Amniotic epithelial cell (primary cell): ENCODE measurements at places on chromosomes 3 and 15.

DNA sequence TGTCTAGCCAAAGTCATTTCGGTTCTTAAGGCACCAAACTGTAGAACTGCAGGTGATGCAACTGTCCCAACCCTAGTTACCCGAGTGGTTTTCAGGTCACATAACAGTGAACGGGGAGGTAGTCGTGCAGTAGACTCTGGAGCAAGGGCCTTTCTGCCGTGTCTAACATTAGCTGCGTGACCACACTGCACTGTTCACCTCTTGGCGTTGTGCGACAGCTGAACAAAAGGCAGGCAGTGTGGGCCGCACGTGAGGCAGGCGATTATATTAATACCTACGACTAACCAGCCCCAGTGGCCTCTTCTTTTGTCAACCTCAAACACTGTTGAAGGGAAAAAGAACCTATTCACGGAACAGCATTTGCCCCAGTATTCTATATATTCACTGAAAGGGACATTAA, 2.8 kb downstream of the LRRN1 start:
- DNase-seq, result no peak

GRCh38 chr3:128484404-128485281, 8.4 kb downstream of the GATA2 start:
- no peak for DNase-seq

GRCh38 chr3:33790091-33790490, 8.3 kb upstream of the PDCD6IP start:
- DNase-seq, result peak; percentile 24

DNA sequence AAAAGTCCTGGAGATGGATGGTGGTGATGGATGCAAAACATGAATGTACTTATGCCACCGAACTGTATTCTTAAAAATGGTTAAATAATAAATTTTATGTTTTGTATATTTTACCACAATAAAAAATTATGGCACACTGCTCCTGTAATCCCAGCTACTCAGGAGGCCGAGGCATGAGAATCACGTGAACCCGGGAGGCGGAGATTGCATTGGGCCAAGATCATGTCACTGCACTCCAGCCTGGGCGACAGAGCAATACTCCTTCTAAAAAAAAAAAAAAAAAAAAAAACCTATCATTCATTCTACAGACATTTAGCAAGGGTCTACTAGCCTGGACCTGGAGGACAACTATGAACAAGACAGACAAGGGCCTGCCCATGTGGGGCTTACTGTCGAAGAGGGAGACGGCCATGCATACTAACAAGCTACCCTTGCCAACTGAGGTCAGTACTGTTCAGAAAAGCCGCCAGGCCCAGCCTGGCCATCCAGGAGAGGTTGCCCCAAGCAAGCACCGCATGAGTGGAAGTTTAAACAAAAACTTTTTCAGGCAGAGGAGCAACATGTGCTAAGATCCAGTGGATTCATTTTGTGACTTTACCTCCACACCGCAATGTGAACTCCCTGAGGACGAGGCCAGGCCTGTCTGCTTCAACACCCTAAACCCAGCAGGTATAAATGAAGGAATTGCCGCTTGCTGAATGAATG, 2.8 kb upstream of the NEK4 start:
- DNase-seq, result no peak

GRCh38 chr15:78679089-78679511, 38.1 kb upstream of the CHRNB4 start:
- no peak for DNase-seq

DNA sequence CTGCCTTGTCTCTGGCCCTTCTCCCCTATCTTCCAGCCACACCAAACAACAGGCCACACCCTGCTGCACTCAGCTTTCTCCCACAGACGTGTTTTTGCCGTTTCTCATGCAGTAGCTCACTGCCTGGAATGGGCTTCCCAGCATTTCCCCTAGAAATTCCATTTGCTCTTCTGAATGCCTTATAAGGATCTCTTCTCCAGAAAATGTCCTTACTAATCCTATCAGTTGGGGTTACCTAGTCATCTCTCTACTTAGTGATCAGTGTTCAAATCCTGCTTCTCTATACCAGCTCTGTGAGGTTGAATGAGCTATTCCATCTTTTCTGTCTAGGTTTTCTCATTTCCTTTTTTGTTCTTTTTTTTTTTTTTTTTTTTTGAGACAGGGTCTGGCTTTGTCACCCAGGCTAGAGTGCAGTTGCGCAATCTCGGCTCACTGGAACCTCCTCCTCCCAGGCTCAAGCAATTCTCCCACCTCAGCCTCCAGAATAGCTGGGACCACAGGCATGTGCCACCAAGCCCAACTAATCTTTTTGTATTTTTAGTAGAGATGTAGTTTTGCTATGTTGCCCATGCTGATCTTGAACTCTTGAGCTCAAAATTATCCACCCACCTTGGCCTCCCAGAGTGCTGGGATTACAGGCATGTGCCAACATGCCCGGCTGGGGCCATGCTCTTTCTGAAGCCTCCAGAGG, 98.2 kb upstream of the CHD2 start:
- DNase-seq, result peak; percentile 96

- DNase-seq, result no peak
Observed at GRCh38 chr3:163563485-163563884, 1514.8 kb downstream of the SI start.

- peak; percentile 11 for DNase-seq
Observed at GRCh38 chr3:44136421-44136820, 105.3 kb upstream of the TOPAZ1 start.

- DNase-seq, result no peak
Observed at GRCh38 chr3:176970770-176971169, 226.5 kb downstream of the TBL1XR1 start.

GRCh38 chr15:78364233-78364632, 24.1 kb downstream of the CRABP1 start:
- no peak for DNase-seq

- DNase-seq, result no peak
Observed at GRCh38 chr15:34324933-34325332, 12.6 kb downstream of the SLC12A6 start.

DNA sequence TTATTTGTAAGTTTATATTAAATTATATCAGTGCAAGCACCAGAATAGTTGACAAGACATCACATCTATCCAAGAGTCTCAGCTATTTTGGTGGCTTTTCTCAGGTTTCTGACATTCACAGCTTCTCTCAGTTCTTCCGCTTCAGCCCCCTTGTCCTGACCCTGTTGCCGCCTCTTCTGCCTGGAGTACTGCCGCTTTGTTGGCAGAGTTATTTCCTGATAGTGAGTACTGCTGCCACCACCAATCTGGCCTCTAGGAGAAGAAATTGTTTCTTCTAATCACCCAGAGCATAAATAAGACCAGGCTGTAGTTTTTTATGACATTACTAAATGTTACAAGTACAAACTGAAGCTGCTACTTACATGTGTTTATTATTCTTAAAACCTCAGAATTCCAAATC, 470.1 kb downstream of the NSUN3 start:
- DNase-seq, result no peak

- no peak for DNase-seq
Observed at GRCh38 chr3:171542976-171543375, 82.8 kb upstream of the TNIK start.

GRCh38 chr3:159620281-159620680, 368.4 kb upstream of the IL12A start:
- DNase-seq, result no peak

DNA sequence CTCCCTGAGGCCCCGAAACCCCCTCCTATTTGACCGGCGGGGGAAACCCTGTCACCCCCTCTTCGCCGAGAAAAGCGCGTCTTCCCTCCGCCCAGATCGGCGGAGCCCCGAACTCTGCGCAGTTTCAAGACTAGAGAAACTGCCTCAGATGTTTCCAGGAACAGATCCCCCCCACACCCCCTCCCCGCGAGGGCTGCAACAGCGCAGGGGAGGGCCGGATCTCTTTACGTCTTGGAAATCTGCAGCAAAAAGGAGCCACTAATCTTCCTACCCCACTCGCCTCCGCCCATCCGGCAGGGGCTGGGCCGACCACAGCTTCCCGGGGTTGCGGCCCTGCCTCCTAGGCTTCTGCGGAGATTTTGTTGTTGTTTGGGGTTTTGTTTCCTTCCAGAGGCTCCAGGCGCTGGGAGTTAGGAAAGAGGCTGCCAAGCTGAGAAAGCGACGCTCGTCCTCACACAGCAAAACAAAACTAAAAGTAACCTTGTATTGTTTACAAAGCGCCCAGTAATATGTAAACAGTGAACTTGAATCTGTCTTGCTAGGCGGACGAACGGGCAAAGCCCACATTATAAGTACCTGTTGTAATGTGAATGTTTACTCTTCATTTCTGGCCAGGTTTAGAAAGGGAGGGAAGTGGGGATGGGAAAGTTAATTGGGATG, 2.2 kb downstream of the FOXB1 start:
- DNase-seq, result peak; percentile 13

DNA sequence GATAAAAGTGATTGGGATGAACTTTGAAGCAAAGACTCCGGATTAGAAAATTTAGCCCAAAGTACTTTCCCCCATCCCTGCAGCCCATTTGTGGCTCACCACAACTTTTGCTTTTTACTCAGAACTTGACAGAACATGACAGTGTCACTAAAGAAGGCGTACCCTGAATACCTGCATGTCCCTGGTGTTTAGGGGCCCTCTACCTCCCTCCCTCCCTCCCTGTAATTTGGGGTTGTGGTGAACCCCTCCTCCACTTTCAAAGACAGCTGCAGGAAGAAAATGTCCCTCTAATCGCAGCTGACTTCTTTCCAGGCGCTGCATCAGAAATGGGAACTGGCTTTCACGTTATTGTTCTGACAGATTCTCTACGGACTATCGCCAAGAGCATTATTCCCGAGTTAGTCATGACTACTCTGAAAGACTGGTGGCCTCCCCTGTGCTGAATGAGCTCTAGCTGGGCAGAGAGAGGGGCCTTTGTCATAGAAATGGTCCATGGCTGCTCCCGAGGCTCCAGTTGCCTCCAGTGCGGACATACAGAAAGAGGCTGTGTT, 93.2 kb upstream of the ARHGEF3 start:
- DNase-seq, result peak; percentile 50

GRCh38 chr3:101501783-101502182, 11.2 kb downstream of the SENP7 start:
- DNase-seq, result no peak

- no peak for DNase-seq
Observed at GRCh38 chr3:17118771-17119170, 234.0 kb downstream of the PLCL2 start.

- DNase-seq, result no peak
Observed at GRCh38 chr3:82796765-82797164, 1035.3 kb upstream of the GBE1 start.

- no peak for DNase-seq
Observed at GRCh38 chr3:136189043-136189442, 7.1 kb downstream of the MSL2 start.

DNA sequence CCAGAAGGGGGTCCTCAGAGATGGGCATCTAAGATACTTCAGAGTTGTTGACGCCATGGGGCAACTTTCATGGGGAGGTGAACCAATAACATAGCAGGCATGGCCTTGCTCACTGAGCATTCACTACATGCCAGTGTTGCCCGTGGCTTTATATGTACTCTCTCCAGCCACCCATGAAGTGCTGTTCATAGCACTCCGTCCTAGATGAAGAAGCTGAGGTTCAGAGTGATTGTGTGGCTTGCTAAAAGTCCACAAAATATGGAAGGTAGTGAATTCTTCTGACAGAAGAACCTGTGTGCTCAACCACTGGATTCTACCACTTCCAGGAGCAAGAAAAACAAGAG, 9.8 kb upstream of the SEMA4B start:
- DNase-seq, result no peak

DNA sequence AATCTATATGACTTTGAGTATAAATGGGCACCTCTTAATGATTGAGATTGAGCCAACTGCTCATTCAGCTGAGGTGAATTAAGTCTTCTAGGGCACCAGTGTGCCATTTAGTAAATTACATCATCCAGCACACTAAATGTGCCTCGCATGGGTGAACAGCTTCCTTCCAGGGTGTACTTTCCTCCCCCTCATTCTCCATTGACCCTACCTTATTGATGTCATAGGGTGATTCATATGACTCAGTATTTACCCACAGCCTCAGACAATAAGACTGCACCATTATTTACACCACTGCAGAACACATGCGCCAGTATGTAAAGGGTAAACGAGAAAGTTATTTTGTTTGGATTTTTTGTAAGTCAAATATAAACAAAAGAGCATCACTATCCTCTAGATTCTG, 185.2 kb upstream of the ARL6 start:
- no peak for DNase-seq

DNA sequence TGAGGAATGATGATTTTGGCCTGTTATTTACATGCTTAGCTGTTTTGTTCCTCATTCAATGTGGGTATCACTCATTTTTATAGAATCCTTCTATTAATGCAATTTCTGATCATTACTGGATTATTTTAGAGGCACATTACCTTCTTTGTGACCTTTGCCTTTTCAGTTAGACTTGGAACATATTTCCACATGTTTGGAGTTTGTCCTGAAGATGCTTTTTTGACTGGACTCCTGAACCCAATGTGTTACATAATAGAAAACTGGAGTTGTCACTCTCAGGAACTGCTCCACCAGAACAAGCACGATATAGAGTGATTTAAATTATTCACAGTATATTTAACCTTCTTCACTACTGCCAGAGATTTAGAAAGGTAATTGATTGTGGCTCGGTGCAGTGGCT, 59.5 kb downstream of the TP63 start:
- DNase-seq, result no peak

GRCh38 chr15:51299187-51300015, 39.0 kb downstream of the CYP19A1 start:
- DNase-seq, result no peak

DNA sequence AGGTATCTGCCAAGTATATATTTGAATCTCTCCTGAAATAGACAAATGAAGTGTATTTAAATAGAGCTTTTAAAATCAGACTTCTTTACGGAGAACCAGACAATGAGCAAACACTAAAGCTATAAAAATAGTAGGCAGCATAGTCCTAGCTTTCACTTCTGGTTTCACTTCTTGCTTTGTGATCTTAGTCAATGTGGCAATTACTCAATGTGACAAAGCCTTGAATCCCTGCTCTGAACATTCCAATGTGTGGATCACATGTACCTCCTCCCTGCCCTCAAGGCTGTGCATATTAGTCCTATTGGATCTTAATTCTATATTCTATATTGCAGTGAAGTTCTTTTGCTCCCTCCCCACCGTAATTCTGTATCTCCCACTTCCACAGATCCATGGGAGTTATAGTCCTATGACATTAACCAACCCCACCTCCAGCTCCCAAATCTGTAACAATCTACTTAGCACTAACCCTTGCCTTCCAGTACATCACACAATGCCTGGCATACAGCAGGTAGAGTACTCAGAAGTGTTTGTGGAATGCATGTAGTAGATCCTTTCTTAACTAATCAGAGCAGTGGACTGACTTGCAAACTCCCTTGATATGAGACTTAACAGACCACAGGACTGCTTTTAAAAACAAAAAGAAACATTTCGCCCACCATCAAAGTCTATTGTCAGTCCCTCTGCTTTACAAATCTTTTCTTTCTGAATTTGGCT, 24.3 kb upstream of the CP start:
- DNase-seq, result peak; percentile 72

GRCh38 chr15:94119298-94119811, 112.0 kb upstream of the MCTP2 start:
- no peak for DNase-seq

- DNase-seq, result no peak
Observed at GRCh38 chr15:72923289-72923688, 129.0 kb upstream of the NEO1 start.
